Astrocyte (in vitro differentiated cells and primary cell): ENCODE measurements at places on chromosomes 5 and 9. TPM values are rescaled to one million over a fixed set of nuclear protein-coding genes. Genes with fewer than 3 reads are reported as not detected.
A peak's percentile ranks its signal among the peaks of the same experiment; 100 is the strongest.

Gene CCDC171
- total RNA-seq = 1.2 and 2.0 TPM in 2 replicates

DNA sequence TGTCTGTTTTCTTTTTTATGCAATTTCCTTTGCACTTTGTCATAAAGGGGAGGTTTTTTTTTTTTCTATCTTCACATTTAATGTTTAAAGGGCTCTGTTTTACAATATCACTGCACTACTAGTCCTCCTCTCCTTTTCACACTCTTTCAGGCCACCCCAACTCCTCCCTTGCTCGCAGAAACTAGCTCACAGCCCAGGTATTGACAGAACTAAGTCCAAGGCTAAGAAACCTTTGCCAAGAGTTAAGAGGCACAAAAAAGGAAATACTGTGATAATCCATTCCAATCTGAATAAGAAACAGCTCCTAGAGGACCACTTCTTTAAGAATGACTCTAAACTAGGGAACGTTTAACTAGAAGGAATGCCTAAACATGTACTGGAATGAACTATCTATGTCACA is 1.1 kb upstream of the FGF10 start:
- no peak for DNase-seq

- DNase-seq = peak; percentile 72
Observed at GRCh38 chr9:137435980-137436760, 5.0 kb downstream of the ENTPD8 start.

DNA sequence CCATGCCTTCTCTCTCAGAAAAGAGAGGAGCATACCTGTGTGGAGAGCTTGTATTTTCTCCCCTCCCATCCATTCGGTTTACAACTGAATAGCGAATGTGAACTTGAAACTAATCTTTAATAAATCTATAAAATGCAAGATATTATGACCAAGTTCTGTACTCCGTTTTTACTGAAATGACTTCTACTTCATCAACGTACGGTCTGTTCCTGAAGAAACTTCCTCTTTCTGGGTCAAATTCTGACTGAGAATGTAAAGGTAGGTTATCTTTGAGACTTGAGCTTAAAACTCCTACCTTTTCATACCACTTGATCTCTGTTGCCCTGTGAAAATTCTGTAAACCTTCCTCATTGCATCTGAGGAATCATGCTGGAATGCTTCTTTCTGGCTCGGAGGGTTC is 4.2 kb upstream of the CTNNAL1 start:
- no peak for DNase-seq
